ENCODE measurements at places on chromosomes 5 and 9.

DNA sequence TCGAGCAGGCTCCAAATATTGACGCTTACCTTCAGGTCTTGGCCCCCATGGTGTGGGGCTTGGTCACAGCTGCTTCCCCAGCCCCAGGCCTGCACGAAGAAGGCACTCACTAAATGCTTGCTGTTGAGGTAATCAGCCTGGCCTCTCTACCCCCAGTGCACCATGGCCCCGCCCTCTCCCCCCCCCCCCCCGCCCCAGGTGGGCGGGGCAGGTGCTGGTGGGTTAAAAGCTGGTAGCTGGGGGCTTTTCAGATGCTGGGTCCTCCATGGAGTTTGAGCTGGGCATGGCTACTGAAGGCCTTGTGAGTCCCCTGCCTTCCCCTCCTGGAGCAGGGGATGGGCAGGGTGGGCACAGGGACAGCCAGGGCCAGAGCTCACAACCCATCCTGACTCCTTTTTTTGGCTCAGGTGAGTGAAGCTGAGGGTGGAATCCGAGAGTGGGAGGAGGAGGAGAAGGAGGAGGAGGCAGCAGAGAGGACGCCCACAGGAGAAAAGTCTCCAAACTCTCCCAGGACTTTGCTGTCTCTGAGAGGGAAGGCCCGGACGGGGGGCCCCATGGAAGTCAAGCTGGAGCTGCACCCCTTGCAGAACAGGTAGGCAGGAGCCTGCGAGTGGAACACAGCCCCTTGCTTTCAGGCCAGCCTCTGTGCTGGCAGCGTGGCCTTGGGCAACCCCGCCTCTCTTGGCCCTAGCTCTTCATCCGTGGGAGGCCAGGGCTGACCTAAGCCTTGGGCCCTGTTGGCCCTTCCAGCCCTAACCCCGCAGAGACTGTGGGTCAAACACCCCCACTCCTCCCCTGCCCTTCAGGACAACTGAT lies 4.4 kb upstream of the TSPAN17 start:
- no peak for DNase-seq

GRCh38 chr5:177354711-177355110 lies 3.0 kb upstream of the RGS14 start:
- DNase-seq: no peak

- DNase-seq: peak; percentile 32
Measured at GRCh38 chr9:35696520-35697215, 6.9 kb upstream of the TPM2 start.

DNA sequence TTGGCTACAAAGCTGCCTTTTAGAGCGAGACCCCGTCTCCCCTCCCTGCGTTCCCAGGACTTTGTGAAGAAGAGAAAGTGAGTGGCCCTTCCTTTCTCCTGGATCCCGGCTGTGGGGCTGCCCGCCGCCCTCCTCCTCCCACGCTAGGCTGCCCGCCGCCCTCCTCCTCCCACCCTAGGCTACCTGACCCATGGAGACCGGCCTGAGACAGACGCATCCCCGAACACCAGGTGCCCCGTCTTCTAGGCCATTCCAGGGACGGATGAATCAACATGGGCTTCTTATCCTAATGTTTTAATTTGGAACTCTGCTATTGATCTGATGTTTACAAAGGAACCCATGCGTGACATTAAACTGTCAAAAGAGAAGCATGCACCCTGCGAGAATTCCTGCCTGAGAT lies 117.3 kb upstream of the LPCAT1 start:
- no peak for DNase-seq

DNA sequence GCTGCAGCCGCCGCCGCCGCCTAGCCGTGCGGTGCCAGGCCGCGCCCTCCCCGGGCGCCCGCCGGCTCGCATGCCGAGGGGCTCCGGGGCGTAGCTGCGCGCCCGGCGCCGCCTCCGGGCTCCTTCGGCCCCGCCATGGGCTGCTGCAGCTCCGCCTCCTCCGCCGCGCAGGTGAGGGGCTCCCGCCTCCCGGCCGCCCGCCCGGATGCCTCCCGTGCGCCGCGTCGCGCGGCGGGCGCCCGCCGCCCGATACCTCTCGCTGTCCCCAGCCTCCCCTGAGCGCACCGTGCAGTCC lies 230 bp downstream of the SLC44A1 start:
- DNase-seq: no peak

GRCh38 chr5:166909040-166909439 lies 1382.4 kb upstream of the WWC1 start:
- peak; percentile 92 for DNase-seq

DNA sequence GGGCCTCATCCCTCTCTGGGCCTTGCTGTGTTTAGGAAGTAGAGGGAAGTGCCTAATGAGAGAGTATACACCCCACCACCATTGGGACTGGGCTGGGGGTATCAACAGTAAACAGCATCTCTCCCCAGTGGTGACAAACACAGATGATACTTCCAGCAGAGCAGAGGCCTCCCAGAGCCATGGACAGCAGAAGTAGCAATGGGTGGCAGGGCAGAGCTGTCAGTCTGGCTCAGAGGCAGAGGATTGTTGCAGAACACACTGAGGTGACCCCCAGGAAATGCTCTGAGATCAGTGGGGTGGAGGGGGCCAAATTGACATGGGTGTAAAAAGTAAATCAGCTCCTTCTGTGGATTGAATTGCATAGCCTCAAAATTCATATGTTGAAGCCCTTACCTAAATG lies 12.1 kb upstream of the P4HA2 start:
- no peak for DNase-seq

GRCh38 chr5:78519198-78519941 lies 129.2 kb downstream of the LHFPL2 start:
- no peak for DNase-seq

GRCh38 chr5:175378444-175379028 lies 65.4 kb downstream of the DRD1 start:
- DNase-seq: peak; percentile 83

- peak; percentile 41 for DNase-seq
Measured at GRCh38 chr9:131739959-131740648, at the start of gene RAPGEF1. Gene RAPGEF1, minus strand, starts transcription at chr9:131740076. Its CDS starts 246 bp downstream, at chr9:131739830.

DNA sequence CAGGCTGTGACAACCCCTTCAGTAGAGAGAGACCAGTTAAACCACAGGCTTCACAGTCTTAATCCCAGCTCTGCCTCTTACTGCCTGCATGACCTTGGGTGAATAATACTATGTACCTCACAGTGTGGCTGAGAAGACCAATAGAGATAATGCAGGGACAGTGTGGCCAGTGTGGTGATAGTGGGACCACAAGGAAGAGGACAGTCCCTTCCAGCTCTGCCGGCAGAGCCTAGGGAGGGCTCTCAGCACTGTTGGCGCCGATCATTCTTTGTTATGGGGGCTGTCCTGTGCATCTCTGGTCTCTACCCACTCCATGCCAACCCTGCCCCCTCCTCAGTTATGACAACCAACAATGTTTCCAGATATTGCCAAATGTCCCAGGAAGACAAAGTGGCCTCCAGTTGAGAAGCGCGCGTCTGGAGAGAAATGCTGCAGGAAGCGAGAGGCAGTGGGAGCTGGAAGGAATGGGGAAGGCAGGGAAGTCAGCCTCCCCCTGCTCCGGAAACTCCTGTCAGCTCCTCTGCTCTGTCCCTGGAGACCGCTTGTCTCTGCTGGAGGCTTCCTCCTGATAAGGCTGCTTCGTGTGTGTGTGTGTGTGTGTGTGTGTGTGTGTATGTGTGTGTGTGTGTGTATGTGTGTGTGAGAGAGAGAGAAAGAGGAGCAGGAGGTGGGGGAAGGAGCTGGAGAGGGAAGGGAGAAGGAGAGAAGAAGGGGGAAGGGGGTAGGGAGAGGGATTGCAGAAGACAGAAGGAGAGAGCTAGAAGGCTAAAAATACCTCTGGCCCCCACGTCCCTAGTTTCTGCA lies 31.8 kb upstream of the FABP6 start:
- peak; percentile 91 for DNase-seq

GRCh38 chr5:17433406-17433805 lies 64.6 kb upstream of the TAF11L2 start:
- no peak for DNase-seq

DNA sequence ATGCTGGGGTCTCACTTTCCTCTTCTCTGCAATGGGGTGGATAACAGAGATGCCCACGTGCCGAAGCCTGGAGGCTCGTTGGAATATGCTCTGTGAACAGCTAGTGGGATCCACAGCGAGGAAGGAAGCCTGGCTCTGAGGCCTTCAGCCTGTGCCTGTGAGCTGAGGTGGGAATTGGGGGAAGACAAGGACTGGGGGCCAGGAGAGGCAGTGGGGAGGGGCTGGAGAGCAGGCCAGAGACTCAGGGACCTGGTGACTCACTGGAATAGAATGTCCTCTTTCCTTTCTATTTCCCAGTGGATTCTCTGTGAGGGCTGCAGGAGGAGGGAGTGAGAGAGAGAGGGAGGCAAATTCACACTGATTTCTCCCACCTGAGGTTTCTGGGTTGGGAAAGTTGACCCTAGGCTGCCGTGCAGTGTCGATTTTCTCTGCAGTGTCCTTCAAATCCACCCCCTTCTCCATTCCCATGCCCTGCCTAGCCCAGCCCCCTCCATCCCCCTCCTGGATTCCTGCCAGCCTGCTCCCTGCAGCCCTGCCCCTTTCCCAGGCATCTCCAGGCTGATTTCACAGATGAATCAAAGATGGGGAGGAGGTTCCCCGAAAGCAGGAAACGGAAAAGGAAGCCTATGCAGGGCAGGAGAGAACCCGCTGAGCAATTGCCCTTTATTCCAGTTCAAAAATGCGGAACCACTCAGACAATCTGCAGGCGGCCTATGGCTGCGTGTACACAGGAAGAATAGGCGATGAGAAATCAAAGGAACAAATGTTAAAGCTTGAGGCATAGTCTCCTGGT lies 1.4 kb upstream of the SPAAR start:
- DNase-seq: peak; percentile 97

DNA sequence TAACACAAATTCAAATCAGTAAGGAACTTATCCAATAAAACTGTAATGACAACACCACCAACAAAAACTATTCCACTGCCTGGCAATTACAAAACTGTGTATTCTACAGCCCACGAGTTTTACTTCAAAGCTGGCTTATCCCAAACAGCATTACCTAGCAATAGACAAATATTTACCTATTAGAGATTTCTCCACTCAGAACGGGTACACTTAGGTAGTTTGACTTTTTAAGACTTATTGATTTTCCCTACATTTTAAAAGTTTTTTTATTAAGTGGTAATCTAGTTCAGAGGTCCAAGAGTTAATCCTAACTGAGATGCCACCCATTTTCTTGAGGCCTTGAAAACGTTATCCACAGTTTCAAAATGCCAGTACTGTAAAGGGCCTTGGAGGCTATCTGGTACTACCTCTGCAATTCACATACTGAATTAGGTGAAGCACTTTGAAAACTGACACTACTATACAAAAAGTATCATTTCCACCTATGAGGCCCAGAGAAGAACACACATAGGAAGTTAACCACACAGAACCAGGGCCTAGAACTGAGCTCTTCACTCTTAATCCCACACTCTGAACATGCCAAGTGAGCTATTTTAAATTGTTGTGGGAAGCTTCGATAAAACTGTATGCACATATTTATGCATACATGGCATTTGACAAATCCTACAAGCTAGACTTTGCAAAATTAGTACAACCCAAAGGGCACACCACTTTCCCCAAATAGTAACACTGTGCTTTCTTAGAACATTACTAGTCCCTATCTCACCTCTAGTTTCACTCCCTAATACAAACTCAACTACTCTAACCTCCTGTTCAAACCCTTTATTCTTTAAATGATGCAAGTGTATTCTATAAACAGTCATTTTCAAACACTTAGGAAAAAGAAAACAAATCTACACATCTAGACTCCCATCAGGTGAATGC lies 2.1 kb downstream of the NADK2 start:
- DNase-seq: no peak

- peak; percentile 20 for DNase-seq
Measured at GRCh38 chr5:92332039-92332438, 948.9 kb upstream of the ARRDC3 start.

DNA sequence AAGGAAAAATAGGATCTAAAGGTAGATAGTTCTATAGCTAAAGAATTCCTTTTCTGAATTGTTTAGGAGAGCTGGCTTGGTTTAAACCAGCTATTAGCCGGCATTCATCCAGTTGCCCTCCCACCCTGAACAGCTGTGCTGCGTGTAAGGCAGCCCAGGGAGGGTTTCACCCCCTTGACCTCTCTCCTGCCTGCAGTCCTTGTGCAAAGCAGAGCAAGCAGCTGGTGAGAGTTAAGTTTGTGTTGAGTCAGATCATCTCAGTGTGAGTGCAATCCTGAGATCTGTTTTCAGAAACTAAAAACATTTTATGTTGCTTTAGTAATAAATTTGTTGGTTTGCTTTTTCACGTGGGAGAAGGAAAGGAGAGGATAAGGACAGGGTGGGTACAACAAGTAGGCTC lies 13.0 kb downstream of the SLC25A25 start:
- DNase-seq: peak; percentile 80

GRCh38 chr9:12424243-12424642 lies 268.9 kb upstream of the TYRP1 start:
- no peak for DNase-seq

DNA sequence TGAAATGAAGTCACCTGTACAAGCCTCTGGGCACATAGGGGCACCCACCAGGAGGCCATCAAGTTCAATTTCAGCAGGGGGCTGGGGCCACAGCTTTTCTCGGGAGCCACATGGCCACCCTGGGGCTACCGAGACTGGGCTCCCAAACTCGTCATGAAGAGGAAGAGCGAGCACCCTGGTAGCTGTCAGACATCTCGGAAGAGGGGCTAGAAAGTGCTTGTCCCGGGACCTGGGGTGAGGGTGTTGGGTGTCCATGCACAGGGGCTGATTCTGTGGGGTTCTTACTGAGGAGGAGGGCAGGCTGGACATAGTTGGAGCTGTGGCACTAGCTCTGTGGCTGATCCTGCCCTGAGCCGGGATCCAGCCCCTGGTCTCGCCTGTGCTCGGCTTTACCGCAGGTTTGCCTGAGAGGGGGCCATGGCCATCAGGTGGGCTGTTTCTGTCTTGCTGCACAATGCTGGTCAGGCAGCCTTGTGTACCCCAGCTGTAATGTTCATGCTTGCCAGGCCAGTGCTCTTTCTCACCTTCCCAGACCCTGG lies 70.3 kb downstream of the PHF2 start:
- DNase-seq: no peak

- no peak for DNase-seq
Measured at GRCh38 chr9:126454215-126454614, 127.6 kb downstream of the MVB12B start.

DNA sequence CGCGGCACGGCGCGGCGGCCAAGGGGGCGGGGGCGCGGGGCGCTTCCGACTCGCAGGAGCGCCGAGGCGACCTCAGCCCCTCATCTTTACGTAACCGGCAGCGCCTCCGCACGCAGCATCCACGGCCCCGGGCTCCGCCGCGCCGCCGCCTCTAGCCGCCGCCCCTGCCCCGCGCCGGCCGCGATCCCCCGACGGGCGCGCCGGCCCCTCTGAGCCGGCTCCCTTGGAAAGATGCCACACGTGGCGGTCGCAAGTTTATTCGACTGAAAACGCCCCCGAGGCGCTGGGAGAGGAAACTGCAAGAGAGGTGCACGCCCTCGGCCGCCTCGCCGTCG lies 1.0 kb downstream of the KLF9 start:
- DNase-seq: peak; percentile 76

GRCh38 chr5:139100825-139101224 lies 97.3 kb downstream of the SIL1 start:
- DNase-seq: peak; percentile 45

DNA sequence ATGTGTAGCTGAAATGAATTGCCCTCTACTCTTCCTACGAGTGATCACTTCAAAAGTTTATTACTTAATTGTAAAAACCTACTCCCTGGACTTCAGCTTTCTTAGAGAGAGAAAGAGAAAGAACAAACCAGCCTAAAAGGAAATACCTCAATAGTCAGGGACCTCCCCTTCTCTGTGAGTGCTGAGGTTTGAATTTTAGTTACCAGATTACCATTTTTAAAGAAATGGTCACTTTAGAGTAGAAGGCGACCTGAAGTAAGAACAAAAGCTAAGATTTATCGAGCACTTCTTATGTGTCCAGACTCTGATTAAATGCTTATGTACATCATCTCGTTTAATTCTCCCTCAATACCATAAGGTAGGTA lies 11.3 kb downstream of the RAPGEF1 start:
- no peak for DNase-seq

GRCh38 chr5:172616730-172617129 lies 24.3 kb upstream of the NEURL1B start:
- no peak for DNase-seq

All from fibroblast of skin of right quadriceps (primary cell).